Hematopoietic multipotent progenitor cell (in vitro differentiated cells): ENCODE measurements at places on chromosomes 6 and 20. TPM values are rescaled to one million over a fixed set of nuclear protein-coding genes. Genes with fewer than 3 reads are reported as not detected.

VNN1 gene
- total RNA-seq, result 2.2 TPM

HLA-DQA1 gene
- 1.6 TPM for total RNA-seq

SLC26A8 gene
- 0.27 TPM for total RNA-seq

SIRPD gene
- total RNA-seq, result 0.27 TPM

HRH3 gene
- not detected for total RNA-seq

LPIN3 gene
- 0.27 TPM for total RNA-seq

KCNK15 gene
- total RNA-seq, result 0.27 TPM

PNLDC1 gene
- not detected for total RNA-seq

NKX2-4 gene
- not detected for total RNA-seq

SIM1 gene
- under 0.01 TPM for total RNA-seq

SLC18B1 gene
- 1.9 TPM for total RNA-seq

UST gene
- total RNA-seq, result 1.6 TPM

KCNK16 gene
- total RNA-seq, result not detected

HLA-E gene
- total RNA-seq, result 1,118 TPM

OXT gene
- 1.6 TPM for total RNA-seq

CEP57L1 gene
- total RNA-seq, result 14.8 TPM

ARHGAP18 gene
- 2.2 TPM for total RNA-seq

ARFRP1 gene
- total RNA-seq, result 52.0 TPM

CLPSL2 gene
- total RNA-seq, result not detected

CFB gene
- total RNA-seq, result 0.54 TPM

KHDC1L gene
- total RNA-seq, result not detected

KATNA1 gene
- 12.9 TPM for total RNA-seq

CPXM1 gene
- 150 TPM for total RNA-seq

MPC1 gene
- total RNA-seq, result 14.3 TPM

RNF39 gene
- not detected for total RNA-seq

REM1 gene
- total RNA-seq, result 0.27 TPM

ANKEF1 gene
- total RNA-seq, result 1.3 TPM

NOX3 gene
- total RNA-seq, result not detected

BMP7 gene
- not detected for total RNA-seq

APCDD1L gene
- under 0.01 TPM for total RNA-seq

PRR18 gene
- total RNA-seq, result not detected

ESR1 gene
- total RNA-seq, result 1.9 TPM

TMC2 gene
- not detected for total RNA-seq

VWA7 gene
- total RNA-seq, result 2.4 TPM

PI16 gene
- total RNA-seq, result not detected

RIPOR3 gene
- total RNA-seq, result 32.6 TPM

SNAI1 gene
- 1.1 TPM for total RNA-seq

LIME1 gene
- total RNA-seq, result 15.6 TPM

SDCBP2 gene
- total RNA-seq, result 0.81 TPM

CALHM5 gene
- total RNA-seq, result under 0.01 TPM

GMDS gene
- total RNA-seq, result 12.7 TPM

BEND3 gene
- 2.2 TPM for total RNA-seq

TINAG gene
- total RNA-seq, result not detected

LKAAEAR1 gene
- total RNA-seq, result 5.7 TPM

UBD gene
- not detected for total RNA-seq

EBF4 gene
- total RNA-seq, result 6.2 TPM

PPP1R16B gene
- total RNA-seq, result 10.8 TPM

SLC23A2 gene
- 21.0 TPM for total RNA-seq

HCRTR2 gene
- total RNA-seq, result not detected

FHL5 gene
- not detected for total RNA-seq

POU3F2 gene
- not detected for total RNA-seq

SNHG17 gene
- total RNA-seq, result 13.2 TPM

ANKRD66 gene
- not detected for total RNA-seq
